ENCODE measurements at places on chromosomes 2 and 18. TPM values are rescaled to one million over a fixed set of nuclear protein-coding genes. Genes with fewer than 3 reads are reported as not detected.

The PROKR1 gene
- not detected for total RNA-seq

The RAD51AP2 gene
- not detected for total RNA-seq

The DNAH7 gene
- total RNA-seq, result 4.2 TPM

The FHOD3 gene
- total RNA-seq, result 15.6 TPM

The UNC80 gene
- total RNA-seq, result 0.22 TPM

GRCh38 chr18:26763446-26764110, 101.9 kb downstream of the AQP4 start:
- DNase-seq, result no peak

DNA sequence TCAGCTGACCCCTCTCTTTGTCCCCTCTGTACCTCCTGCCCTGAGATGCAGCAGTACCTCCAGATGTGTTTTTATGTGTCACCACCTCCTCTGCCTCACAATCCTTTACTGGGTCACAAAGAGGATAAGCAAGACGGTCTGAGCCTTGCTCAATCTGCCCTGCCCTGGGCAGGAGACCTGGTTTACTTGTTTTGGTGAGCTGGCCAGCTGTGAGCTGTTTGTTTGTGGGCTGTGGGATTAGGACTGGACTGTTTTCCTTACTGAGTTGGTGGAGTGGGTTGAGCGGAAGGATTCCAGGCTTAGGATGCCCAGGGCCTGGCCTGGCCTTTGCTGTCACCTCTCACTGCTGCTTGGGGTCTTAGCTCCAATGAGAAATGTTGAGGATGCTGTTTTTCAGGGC, 299.5 kb downstream of the SRBD1 start:
- no peak for DNase-seq

- DNase-seq, result no peak
Measured at GRCh38 chr2:188705191-188705590, 269.0 kb upstream of the COL3A1 start.

DNA sequence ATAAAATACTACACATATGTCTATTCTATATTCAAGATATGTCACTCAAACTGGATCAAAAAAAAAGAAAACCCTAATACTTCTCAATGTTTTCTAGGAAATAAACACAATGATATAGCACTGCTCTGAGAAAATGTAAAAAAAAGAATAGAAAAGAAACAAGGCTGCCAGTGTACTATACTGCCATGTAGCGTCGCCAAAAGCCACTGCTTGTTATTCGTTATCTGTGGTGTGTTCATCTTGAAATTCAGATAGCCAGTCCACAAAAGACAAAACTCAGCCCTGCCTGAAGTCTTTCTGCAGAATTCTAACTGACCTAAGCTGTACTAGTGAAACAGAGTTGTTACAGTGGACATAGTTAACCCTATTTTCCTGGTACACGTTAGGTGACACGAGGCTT, 12.2 kb upstream of the YPEL5 start:
- no peak for DNase-seq

GRCh38 chr2:231521-232185, 32.2 kb downstream of the SH3YL1 start:
- DNase-seq, result no peak

DNA sequence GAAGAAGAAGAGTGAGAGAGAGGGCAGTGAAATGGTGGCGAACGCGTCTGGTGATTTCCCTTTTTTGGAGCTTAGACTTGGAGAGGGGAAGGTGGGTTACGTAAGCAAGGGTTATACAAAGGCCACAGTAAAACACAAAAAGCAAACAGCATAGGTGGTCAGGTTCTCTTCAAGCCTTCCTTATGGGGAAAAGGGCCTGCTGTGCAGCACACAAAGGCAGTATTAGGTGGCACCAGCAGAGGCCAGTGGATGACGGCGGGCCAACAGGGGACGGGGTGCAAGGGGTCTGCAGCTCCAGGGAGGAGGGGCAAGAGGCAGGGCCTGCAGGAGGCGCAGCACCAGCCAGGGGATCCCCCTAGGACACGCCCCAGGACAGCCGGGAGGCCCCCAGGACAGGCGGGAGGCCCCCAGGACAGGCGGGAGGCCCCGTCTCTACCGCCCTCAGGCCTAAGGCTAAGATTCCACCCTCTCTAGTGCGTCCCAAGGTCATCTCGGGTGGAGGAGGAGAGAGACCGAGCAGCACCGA, 32.6 kb upstream of the NPC1 start:
- no peak for DNase-seq

- DNase-seq, result no peak
Measured at GRCh38 chr2:149924028-149924427, 336.5 kb upstream of the MMADHC start.

DNA sequence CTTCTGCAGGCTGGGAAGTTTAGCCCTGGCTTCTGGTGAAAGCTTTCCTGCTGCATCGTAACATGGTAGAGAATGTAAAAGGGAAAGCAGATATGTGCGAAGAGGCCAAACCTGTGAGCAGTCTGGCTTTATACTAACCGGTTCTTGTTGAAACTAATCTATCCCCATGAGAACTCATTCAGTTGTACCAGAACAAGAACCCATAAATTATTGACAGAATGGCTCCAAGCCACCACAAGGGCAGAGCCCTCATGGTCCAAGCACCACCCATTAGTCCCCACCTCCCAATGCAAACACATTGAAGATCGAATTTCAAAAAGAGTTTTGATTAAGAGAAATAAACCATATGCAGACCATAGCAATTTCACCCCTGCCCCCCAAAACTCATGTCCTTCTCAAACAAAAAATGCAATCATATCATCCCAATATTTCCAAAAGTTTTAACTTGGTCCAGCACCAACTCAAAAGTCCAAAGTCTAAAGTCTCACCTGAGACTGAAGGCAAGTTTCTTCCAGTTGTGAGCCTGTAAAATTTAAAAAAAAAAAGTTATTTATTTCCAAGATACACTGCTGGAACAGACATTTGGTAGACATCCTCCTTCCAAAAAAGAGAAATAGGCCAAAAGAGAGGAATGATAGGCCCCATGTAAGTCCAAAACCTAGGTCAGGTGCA, 318.9 kb downstream of the CNTNAP5 start:
- DNase-seq, result no peak

GRCh38 chr18:45889419-45890064, 64.1 kb downstream of the SIGLEC15 start:
- no peak for DNase-seq

DNA sequence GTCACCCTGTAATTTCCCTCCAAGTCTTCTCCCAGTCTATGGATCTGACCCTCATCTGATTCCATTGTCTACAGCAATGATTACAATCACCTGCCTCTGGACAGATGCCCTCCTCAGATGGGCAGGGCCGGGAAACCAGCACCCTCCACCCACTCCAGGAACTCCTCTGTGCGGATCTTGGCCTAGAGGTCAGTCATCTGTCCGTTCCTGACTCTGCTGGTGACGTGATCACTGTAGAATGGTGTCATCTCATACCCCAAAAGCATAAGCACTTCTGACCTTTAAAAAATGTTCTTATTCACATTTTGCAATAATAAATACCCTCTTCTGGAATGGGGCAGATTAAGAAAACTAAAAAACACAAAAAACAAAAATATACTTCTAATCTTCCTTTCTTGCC, 29.5 kb upstream of the BZW1 start:
- no peak for DNase-seq

GRCh38 chr2:212180408-212181083, 358.1 kb downstream of the ERBB4 start:
- DNase-seq, result no peak
